Mesenchymal stem cell (in vitro differentiated cells and primary cell): ENCODE measurements at places on chromosomes 13 and 19.

GRCh38 chr19:16324384-16325160 is at the start of gene KLF2:
Gene KLF2 (plus strand): TSS chr19:16324826. CDS start chr19:16324924, 98 bp downstream.
- peak; percentile 92 for DNase-seq

DNA sequence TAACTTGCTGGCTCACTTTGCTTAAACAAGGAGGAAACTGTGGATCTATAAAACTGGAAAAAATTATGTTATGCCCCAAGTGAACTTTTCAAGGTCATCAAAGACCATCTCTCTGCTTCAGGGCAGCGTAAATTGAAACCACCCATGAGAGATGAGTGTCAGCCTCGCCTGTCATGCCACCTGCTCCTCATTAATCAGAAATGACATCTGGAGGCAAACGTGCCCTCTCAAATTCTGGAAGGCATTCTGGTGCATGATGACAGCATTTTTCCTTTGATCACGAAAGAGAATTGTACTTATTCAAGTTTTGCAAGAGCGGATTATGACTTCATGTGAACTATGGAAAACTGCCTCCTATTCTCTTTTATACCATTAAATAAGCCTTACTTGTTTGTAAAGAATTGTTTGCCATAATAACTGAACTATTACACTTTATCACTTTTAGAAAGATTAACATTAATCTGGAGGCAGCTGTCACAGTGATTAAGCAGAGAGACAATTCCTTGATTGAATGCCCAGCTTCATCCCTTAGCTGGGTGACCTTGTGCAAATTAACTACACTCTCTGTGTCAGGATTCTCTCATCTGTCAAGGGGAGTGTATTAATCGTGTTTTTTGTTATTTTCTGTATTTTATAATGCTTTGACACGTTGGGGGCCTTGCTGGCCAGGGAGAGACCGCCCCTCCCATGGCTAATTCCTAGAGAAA is 17.0 kb upstream of the SACS start:
- no peak for DNase-seq

DNA sequence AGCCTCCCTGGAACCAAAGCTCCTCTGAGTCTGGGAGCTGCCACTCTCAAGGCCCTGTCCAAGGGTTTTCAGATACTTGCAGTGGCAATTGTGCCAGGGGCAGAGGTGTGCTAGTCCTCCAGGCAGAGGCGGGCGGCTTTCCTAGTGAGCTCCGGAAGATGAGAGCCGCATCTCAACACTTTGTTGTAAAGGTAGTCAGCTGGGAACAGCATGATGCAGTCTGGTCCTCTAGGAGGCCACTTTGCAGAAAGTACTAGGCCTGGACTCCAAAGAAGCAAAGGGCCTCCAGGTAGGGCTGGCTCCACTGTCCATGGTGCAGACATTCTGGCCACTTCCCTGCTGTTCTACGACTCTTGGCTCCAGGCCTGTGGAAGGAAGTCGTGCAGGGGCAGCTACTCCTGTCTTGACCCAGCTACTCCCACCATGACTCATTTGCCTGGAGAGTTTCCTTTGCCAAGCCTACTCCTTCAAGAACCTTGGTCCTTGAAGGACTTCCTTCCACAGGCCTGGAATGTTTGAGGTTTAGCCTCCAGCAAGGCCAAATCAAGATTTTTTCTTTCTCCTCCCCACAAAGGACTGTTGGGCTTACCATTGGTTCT is 9.9 kb upstream of the ZNF536 start:
- DNase-seq = no peak

DNA sequence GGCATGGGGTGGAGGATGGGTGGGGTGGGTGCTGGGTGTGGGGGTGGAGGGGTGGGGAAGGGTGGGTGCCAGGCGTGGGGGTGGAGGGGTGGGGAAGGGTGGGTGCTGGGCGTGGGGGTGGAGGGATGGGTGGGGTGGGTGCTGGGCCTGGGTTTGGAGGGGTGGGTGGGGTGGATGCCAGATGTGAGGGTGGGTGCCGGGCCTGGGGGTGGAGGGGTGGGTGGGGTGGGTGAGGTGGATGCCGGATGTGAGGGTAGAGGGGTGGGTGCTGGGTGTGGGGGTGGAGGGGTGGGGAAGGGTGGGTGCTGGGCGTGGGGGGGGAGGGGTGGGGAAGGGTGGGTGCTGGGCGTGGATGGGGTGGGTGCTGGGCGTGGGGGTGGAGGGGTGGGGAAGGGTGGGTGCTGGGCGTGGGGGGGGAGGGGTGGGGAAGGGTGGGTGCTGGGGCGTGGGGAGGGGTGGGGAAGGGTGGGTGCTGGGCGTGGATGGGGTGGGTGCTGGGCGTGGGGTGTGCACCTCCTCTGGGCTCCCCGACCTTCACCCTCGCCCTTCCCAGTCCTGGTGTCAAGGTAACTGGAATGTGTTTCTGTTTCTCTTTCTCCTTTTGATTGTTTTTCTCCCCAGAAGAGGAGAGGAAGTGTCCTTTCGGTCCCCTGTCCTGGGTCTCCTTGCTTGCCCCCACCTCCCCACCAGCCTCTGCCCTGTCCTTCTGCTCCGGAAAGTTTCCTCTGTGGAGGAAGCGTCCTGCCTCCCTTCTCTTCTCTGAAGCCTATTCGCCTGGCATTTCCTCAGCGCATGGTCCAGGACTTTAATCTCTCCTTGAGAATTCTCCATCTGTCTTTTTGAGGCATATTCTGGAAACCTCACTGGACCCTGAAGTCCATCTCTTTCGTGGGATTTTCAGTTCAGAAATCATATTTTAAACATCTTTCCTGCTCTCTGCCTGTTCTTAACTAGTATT is 22.9 kb upstream of the CFAP97D2 start:
- DNase-seq = no peak

GRCh38 chr13:42218576-42218975 is 53.4 kb upstream of the AKAP11 start:
- no peak for DNase-seq

DNA sequence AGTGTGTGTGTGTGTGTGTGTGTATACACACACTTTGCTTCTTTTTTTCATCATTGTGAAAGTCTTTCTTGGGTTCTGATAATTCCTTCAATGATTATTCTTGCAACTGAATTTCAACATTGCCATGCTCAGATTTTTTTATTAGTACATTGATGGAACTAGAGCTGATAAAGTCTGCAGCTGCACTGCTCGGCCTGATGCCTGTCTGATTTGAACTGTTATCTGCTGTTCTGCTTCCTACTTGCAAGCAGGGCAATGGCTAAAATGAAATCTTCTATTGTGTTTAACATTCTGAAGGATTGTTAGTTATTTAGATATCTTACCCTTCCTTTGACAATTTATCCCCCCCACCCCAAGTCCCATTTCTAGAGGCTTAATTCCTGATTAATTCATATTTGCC is 61.3 kb downstream of the OLFM4 start:
- no peak for DNase-seq
